ENCODE measurements at places on chromosomes 6 and 20. TPM values are rescaled to one million over a fixed set of nuclear protein-coding genes. Genes with fewer than 3 reads are reported as not detected.

ADGB gene
- 6.6 TPM for total RNA-seq

RNF144B gene
- total RNA-seq: 8.6 TPM

SLC4A11 gene
- total RNA-seq: 0.20 TPM

SPDEF gene
- 0.20 TPM for total RNA-seq

FAM184A gene
- total RNA-seq: 15.7 TPM

RBM39 gene
- 382 TPM for total RNA-seq

C6orf141 gene
- 1.3 TPM for total RNA-seq

SIM1 gene
- total RNA-seq: 0.50 TPM

ULBP2 gene
- 0.89 TPM for total RNA-seq

C6orf58 gene
- not detected for total RNA-seq

SIRPA gene
- 34.3 TPM for total RNA-seq

RIMS4 gene
- total RNA-seq: 24.5 TPM

ENPP5 gene
- 3.8 TPM for total RNA-seq

MEI4 gene
- total RNA-seq: 1.6 TPM

EBF4 gene
- total RNA-seq: 17.4 TPM

SLC35D3 gene
- 0.99 TPM for total RNA-seq

ZBTB46 gene
- total RNA-seq: 8.3 TPM

OXT gene
- not detected for total RNA-seq

GJA10 gene
- total RNA-seq: not detected

COX4I2 gene
- total RNA-seq: 0.30 TPM

RUNX2 gene
- 2.8 TPM for total RNA-seq

SMLR1 gene
- total RNA-seq: not detected

HLA-A gene
- 112 TPM for total RNA-seq

ATG5 gene
- 63.8 TPM for total RNA-seq

SLC12A5 gene
- 26.2 TPM for total RNA-seq

NCOA7 gene
- 113 TPM for total RNA-seq

EYS gene
- 4.5 TPM for total RNA-seq

SIRPG gene
- not detected for total RNA-seq

ANKEF1 gene
- 2.8 TPM for total RNA-seq

FRS3 gene
- 7.8 TPM for total RNA-seq

PLN gene
- total RNA-seq: 6.0 TPM

STMND1 gene
- total RNA-seq: 0.59 TPM

MAVS gene
- total RNA-seq: 12.3 TPM

MYL9 gene
- total RNA-seq: 85.3 TPM

MRAP2 gene
- total RNA-seq: 5.4 TPM

TMEM217 gene
- total RNA-seq: 1.3 TPM

CRIP3 gene
- 5.7 TPM for total RNA-seq

TSHZ2 gene
- 33.0 TPM for total RNA-seq

OR2H2 gene
- not detected for total RNA-seq

ENTPD6 gene
- total RNA-seq: 36.0 TPM

HLA-DRB1 gene
- total RNA-seq: 17.0 TPM

PARD6B gene
- total RNA-seq: 5.0 TPM

PTCHD4 gene
- 4.2 TPM for total RNA-seq

THEMIS gene
- total RNA-seq: 0.06 TPM

TTBK1 gene
- 6.1 TPM for total RNA-seq

RAET1G gene
- not detected for total RNA-seq

TBC1D32 gene
- total RNA-seq: 51.4 TPM

TTK gene
- total RNA-seq: 14.0 TPM

MEP1A gene
- 0.06 TPM for total RNA-seq

DOK5 gene
- total RNA-seq: 19.1 TPM

LGSN gene
- 0.40 TPM for total RNA-seq

PNLDC1 gene
- 0.10 TPM for total RNA-seq
